ENCODE measurements at places on chromosomes 2 and 18.
A peak's percentile ranks its signal among the peaks of the same experiment; 100 is the strongest.

DNA sequence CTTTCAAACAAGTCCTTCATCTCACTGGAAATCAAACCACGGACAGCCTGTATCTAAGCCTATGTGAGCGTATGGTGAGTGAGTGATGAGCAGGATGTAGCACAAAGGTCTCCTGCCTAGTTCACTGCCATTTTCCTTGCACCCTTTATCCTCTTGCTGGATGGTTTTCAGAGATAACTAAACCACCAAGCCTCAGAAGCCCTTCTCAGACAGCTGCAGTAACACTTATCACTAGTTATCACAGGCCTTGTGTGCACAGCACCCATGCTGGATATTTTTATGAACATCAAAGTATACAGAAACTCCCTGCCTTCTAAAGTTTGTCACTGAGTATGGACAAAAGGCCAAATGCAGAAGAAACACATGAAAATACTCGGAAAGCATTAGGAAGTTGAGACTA, 69.5 kb downstream of the C1D start:
- DNase-seq, result no peak

DNA sequence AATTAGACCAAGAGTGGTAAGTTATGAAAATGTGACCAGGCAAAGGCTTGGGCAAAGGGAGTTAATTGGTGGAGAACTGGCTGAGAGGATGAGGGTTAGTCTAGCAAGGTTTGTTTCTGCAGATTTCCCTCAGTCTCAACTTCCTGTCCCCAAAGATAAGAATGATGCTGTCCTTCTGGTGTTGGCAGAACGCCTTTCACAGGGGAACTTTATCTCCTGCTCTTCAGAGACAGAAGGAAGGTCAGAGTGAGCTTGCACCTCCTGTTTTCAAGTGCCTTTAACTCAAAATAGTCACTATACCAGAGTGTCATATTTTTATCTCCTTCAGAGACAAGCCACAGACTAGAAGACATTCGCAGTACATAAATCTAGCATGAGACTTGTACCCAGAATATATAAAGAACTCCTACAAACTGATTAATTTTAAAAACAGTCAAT, 95.7 kb downstream of the TEX51 start:
- DNase-seq, result no peak

DNA sequence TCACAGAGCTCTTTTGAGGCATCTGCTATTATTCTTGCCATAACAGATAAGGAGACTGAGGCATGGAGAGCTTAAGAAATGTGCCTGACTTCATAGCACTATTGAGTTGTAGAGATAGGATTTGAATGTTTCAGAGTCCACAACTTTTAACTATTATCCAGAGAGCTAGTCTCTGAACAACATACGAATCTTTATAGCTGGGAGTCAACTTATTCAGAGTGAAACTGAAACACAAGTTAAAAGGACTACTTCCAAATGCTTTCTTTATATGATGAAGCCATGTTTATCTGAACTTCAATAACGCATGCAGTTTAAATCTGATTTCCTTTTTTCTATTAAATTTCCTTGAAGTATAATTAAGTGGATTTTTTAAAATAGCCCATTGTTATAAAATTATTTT, 268.8 kb downstream of the IKZF2 start:
- no peak for DNase-seq

GRCh38 chr2:210195101-210195852, 24.1 kb upstream of the KANSL1L start:
- peak; percentile 30 for DNase-seq

GRCh38 chr2:149692961-149693396, 105.4 kb upstream of the MMADHC start:
- no peak for DNase-seq

- DNase-seq, result peak; percentile 19
These were observed 446.1 kb downstream of the ARHGAP15 start for GRCh38 chr2:143575340-143575739.

- no peak for DNase-seq
These were observed 115.9 kb downstream of the DSEL start for GRCh38 chr18:67400502-67401117.

GRCh38 chr2:608297-608696, 68.9 kb downstream of the TMEM18 start:
- no peak for DNase-seq

- DNase-seq, result peak; percentile 81
These were observed 1.3 kb downstream of the BCL2L11 start for GRCh38 chr2:111121828-111122630.

GRCh38 chr18:6746386-6746960, 17.0 kb downstream of the ARHGAP28 start:
- DNase-seq, result no peak

GRCh38 chr2:124316881-124317605, 292.0 kb downstream of the CNTNAP5 start:
- no peak for DNase-seq

- DNase-seq, result no peak
These were observed 2.9 kb downstream of the ANKRD12 start for GRCh38 chr18:9139400-9140039.

DNA sequence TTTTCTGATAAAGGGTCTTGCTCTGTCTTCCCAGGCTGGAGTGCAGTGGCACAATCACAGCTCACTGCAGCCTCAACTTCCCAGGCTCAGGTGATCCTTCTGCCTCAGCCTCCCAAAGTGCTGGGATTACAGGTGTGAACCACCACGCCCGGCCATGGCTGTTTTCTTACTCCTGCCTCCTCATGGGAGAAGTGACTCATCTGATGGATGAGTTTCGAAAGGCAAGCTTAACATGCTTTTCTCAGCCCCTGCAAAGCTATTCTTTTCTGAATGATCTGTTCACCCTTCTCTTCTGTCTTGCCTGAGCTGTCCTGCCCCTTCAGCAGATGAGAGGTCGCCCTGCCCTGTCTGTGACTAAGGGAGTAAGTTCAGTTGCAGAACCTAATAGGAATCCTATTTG, 929 bp upstream of the CREG2 start:
- no peak for DNase-seq

DNA sequence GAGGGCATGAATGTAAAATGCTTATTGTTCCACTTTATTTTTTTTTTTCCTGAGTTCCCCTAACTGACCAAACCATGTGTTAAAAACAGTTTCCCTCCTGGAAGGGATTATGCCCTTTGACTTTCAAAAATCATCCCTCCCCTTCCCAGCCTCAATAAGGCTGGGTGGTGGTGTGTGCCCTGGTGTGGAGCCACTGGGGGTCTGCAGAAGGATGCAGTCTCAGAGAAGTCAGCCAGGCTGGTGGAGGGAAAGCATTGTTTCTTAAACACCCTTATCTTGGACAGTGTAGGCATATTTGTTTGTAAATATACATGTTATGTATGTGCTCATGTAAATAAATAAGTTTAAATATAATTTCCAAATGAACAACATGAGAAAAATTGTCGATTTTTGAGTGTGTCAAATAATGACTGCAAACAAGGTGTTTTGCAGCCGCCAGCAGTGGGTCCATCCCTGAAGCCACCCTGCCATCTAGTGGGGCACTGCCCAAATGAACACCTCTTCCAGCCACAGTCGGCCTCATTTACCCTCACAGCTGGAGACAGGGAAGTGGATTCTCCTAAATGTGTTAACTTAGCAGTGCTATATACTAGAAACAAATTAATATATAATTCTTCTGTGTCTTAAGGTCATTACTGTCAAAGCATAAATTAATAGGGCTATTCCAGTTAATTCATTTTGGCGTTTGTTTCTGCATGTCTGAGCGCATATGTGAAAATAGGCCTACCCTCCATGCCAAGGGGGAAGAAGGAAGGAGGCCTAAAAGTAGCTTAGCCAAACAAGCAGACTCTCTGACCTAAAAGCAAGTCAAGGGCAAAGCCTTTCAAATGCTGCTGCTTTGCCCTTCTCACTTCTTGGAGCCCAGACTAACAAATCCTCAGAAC, 209.6 kb upstream of the PIK3C3 start:
- peak; percentile 39 for DNase-seq

DNA sequence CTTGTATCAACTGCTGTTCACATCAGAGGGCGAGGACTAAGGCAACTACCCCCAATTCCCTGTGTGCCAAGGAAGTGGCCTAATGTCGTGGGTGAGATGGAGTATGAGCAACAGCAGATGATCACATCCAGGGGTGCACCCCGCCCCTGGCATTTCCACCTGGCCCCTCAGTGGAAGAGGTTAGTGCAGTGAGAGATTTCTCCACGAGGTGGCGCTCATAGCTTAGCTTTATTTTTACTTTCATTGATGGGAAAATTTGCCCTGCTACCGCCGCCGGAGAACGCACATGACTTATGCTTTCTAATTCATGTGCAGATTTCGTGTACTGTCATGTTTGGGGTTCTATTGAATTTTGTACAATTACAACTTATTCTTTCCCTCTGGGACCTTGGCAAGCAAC, 470.6 kb upstream of the MEX3C start:
- DNase-seq, result peak; percentile 20

DNA sequence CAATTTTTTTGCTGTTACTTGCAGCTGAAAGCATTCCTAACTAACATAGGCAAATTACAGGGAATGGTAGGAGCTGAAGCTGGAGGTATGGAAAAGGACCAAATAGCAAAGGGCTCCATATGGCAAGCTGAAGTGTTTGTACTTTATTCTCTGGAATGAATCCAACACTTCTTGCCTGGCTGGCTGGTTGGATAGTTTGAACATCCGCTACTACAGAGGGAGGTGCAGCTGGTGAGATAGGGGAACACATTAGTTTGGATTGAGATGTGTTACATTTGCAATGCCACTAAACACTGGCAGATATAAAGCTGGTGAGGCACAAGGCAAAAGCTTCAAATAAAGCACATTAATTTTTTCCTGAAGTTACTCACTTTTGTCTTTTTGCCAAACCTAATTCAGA, 291.5 kb downstream of the SP3 start:
- no peak for DNase-seq

GRCh38 chr2:31138037-31138962, at the start of gene GALNT14:
Gene GALNT14, minus strand, starts transcription at chr2:31138440. Its CDS starts 354 bp downstream, at chr2:31138086.
- DNase-seq, result peak; percentile 69

DNA sequence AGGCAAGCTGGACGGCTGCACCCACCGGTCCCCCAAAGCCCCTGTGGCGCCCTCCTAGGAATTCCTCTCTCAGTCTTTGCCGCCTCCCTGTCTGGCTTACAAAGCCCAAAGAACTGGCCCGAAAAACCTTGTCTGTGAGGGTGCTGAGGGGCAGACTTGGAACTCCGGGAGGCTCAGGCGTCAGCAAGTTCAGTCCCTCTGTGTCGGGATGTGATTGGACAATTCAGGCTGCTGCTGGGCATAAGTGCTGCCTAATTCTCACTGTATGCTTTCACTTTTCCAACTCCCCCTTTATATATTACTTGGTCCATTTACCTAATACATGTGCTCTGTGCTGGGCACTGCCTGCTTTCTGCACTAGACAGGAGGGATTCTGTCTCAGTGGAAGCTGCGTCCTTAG, 20.3 kb upstream of the SH3RF3 start:
- no peak for DNase-seq

GRCh38 chr18:70411876-70412435, 123.1 kb downstream of the SOCS6 start:
- DNase-seq, result no peak

All from HEK293T (cell line).